CD8-positive, alpha-beta T cell (primary cell): ENCODE measurements at places on chromosomes 1 and 21.

GRCh38 chr1:25467193-25467592 lies 36.5 kb downstream of the MACO1 start:
- no peak for DNase-seq

DNA sequence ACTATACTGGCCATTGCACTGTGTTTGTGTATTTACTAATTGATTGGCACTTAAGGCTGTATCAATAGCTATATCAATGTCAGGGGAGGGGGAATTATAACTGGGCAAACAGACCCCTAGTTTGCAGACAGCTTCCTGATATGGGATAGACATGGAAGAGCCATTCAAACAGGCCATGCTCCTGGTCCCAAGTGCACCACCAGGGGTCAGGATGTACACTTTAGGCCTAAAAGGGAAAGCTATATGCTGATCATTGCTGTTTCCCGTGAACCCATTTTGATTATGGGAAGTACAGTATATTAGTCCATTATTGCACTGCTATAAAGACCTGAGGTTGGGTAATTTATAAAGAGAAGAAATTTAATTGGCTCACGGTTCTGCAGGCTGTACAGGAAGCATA lies 124.9 kb upstream of the BACE2 start:
- DNase-seq = no peak

GRCh38 chr1:65979136-65980044 lies 186.7 kb downstream of the PDE4B start:
- DNase-seq = no peak

GRCh38 chr1:3456449-3456963 lies 2.0 kb downstream of the ARHGEF16 start:
- no peak for DNase-seq

DNA sequence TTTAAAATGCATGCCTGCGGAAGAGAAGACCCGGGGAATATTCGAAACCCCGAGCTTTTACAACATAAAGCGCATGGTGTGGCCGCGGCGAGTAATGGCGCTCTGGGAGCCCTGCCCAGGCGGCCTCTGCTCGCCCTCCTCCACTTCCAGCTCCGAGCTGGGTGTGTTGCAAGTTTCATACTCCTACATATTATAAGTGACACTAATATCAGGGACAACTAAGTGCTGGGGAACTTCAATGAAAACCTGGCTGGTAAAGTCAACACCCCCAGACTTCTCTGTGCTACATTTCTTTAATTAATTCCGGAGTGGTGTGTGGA lies 11.8 kb downstream of the SIM2 start:
- no peak for DNase-seq

DNA sequence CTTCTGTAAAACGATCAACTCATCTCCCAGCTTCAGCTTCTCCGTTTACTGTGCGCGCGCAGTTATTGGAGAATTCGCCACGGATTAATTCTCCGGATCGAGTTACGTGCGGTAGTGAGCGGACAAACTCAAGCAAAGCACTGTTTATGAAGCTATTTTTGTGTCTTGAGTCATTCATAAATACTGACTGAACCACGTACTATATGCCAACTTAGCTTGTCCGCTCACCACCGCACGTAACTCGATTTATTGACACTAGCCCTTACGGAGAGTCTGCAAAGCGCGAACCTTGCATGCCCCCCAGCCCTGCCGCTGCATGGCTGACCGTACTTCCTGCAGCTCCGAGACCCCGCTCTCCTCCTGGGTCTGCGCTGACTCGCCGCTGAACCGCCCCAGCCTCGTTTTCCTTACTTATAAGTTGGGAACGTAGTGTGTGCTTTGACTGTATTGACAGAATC lies 773 bp downstream of the CHD1L start:
- no peak for DNase-seq

DNA sequence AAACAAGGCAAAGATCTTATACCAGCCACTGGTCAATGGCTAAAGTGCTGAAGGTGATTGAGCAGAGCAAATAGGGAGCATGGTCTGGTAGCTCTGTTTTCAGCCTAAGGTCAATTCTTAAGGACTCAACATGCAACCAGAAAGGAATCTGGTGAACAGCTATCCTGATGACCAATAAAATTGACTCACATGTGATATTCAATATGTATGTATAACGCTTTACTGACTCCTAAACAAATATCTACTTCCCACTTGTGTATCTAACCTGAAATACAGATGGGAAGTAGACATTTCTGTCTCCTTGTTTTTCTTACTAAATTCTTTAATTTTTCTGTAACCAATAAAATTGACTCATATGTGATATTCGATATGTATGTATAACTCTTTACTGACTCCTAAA lies 24.9 kb upstream of the CTH start:
- no peak for DNase-seq

- no peak for DNase-seq
Observed at GRCh38 chr1:206495493-206496046, 11.8 kb upstream of the RASSF5 start.

DNA sequence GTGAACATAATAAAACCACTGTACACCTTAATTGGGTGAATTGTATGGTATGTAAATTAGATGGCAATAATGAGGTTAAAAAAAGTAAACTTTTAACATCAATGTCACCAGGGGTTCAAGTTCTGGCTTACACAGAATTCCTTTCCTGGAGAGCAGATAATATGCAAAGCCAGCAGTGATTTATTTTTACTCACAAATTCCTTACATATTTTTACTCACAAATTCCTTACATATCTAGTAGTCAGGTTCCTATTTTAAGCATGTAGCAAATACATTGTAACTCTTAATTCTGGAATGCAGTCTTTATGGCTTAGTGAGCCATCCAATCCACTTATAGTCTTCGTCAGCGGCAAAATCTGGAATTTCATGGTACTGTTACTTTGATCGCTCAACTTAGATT lies 1.3 kb upstream of the UBE4B start:
- DNase-seq = no peak

GRCh38 chr1:21801100-21801499 lies 11.0 kb upstream of the LDLRAD2 start:
- no peak for DNase-seq

DNA sequence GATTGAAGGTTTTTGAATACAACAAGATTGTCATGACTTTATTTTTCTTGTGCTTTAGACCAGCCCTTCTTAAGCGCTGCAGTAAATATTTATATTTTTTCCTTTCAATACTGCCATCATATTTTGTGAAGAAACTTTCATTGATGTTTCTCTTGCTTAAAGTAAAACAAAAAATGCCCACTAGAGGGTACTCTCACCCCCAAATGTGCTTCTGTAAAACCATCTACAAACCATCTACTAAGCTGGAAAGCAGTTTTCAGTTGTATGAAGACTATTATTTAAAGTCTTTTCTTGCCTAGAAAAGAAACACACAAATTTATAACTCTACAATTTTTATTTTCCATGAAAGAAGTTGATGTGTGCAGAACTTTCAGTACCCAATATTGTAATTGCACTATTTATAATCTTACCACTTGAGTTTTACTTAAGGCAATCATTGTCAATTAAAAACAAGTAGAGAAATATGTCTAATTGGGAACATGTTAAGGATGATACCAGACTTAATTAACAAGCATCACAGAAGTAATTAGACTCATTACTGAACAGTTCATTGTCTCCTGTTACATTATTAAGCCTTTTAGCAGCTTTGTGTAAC lies 10.7 kb downstream of the LEPR start:
- no peak for DNase-seq

DNA sequence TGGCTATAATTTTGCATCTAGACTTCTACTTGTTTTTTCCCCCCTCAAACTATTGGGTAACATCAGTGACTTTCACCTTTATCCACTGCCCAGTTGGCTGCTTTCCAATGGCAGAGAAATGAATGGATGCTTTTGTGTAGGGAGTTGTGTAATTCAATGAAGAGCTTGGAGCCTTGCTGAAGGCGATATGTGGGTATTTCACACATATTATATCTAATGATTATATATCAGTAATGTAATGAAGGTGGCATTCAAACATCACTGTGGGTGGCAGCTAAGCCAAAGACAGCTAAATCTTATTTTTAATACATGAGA lies 81.2 kb downstream of the TGFB2 start:
- no peak for DNase-seq

DNA sequence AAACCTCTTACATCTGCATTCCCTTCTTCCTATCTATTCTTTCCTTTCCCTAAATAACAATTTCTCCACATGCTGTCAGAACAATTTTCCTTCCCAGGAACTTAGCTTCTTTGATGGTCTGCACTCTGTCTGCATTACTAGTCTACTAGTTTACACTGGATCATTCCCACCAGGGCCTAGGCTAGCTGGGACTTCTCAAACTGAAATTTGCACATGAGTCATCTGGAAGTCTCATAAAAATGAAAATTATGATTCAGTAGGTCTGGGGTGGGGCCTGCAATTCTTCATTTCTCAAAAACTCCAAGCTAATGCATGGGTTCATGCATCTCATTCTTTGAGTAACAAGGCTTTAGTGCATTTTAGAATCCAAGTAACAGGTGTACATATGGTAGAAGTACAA lies 74.2 kb downstream of the GABPA start:
- DNase-seq = no peak

DNA sequence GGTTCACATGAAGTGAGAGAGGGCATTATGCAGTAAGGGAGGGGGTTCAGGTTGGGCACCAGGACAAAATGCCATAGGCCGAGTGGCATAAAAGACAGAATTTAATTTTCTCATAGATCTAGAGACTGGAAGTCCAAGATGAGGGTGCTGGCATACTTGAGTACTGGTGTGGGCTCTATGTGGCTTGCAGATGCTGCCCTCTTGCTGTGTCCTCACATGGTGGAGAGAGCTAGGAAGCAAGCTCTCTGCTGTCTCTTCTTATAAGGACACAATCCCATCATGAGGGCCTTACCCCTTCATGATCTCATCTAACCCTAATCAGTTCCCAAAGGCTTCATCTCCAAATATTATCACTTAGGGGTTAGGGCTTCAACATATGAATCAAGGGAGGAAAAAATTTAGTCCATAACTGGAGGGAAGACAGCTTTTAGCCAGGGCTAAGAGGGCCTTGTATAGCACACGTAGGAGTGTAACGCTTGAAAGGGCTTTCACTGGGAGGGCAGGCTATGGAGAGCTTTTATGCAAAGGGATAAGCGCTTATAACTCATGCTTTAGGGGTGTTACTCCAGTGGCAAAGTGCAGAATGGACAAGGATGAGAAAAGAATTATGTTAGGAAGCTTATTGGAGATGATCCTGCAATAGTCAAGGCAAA lies 64.5 kb downstream of the PLPPR5 start:
- peak; percentile 27 for DNase-seq

GRCh38 chr1:211775170-211775569 lies 55.4 kb downstream of the LPGAT1 start:
- no peak for DNase-seq

- no peak for DNase-seq
Observed at GRCh38 chr1:59556802-59557548, 257.8 kb upstream of the HOOK1 start.

GRCh38 chr1:17567582-17567981 lies 28.1 kb downstream of the ARHGEF10L start:
- no peak for DNase-seq

DNA sequence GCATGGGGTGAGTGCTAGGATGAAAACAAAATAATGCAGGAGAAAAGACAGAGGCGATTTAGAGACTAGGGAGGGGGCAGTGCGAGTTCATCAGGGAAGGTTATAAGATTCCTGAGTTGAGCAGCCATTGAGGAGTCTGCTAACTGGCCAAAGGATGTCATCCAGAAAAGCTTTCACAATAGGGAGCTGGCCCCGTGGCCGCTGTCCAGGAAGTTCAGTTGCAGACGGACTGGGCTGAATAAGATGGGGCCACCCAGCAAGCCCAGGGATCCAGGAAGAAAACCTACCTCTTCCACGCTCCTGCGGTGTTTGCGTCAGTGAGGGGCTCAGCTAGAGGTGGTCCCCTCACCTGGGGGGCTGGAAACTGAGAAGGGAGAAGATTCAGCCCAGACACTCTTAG lies 4.0 kb upstream of the PKP1 start:
- no peak for DNase-seq

GRCh38 chr1:212281590-212281989 lies 3.6 kb upstream of the PPP2R5A start:
- no peak for DNase-seq

GRCh38 chr1:3174487-3175247 lies 105.7 kb downstream of the PRDM16 start:
- DNase-seq = no peak

- DNase-seq = no peak
Observed at GRCh38 chr1:107673006-107673405, 292.0 kb downstream of the VAV3 start.

GRCh38 chr1:147492207-147492606 lies 49.1 kb upstream of the BCL9 start:
- no peak for DNase-seq

DNA sequence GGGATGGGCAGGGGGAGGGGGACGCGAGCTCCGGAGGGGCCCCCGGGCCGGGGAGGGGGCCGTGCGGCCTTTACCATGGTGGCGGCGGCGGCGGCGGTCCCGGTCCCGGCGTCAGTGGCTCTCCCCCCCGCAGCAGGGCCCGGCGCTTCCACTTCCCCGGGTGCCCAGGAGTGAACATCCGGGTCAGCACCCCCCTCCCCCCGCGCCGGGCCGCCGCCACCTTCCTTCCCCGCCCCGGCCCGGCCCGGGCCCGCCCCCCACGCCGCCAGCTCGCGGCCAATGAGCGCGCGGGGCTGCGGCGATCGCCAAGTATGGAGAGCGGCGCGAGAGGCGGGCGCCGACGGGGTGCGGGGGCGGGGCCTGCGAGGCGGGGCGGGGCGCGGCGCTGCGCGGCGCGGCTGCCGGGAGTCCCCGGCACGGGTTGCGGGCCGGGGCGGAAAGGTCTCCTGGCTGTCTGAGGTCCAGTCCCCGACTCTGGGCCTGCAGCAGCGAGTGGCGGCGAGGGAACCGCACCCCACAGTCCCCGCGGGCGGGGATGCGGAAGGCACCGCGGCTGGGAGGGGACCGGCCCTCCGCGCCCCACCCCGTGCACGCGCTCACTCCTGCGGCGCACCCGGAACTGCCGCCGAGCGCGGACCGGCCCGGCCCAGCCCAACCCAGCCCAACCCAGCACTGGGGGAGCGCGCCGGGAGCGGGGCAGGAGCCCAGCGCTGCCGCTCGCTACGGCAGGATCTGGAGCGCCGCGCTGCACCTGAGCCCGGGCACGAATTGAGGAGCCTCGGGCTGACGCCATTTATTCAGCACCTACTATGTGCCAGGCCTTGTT lies at the start of gene CAPZB:
Gene CAPZB (minus strand): TSS at position 178 of the 826 bp plus-strand sequence. CDS start 101 bp downstream, at position 77.
- DNase-seq = peak; percentile 93

- DNase-seq = no peak
Observed at GRCh38 chr1:6868660-6869380, 83.6 kb downstream of the CAMTA1 start.

DNA sequence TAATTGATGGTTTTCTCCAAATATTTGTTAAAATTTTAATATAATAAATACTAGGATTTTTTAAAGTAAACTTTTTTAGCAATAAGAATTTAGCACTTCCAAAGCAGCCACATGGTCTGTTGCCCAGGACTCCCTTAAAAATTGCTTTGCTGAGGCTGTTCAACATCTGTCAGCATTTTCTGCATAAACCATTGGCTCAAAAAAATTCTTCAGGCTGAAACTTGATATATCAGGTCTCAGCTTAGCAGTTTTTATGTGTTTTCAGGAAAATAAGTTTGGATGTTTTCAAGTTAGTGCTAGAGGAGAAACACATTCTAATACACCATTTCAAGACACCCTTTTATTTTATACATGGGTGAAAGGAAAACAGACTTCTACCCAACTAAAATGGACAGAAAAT lies 69.1 kb upstream of the C1orf105 start:
- no peak for DNase-seq

- DNase-seq = no peak
Observed at GRCh38 chr1:188778578-188778977, 1699.1 kb downstream of the BRINP3 start.
